ENCODE measurements at places on chromosomes 6 and 20.
A peak's percentile ranks its signal among the peaks of the same experiment; 100 is the strongest.

- no peak for DNase-seq
These were observed 55.5 kb downstream of the PDE7B start for GRCh38 chr6:135906972-135907465.

DNA sequence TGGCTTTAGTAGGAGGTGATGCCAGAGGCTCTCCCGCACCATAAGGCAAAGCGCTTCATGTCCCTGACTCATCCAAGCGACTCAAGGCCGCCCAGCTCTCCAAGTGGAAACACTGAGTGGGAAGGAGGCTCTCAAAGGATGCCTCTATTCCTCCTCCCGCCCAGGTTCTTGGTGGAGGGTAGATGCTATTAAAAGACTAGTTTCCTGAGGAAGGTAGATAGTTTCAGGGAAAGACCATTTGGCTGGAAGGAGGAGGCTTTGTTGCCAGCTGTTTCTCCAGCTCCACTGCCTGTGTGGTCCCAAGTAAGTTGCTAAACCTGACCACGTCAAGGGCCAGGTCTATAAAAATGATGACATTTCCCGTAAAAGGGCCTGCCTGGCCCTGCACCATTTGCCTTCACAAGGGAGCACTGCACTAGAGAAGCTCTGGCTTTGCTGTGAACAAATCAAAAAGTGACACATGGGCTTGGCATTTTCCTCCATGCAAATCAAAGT, 48.2 kb downstream of the GMDS start:
- DNase-seq, result no peak

- DNase-seq, result peak; percentile 91
These were observed at the start of gene RBM38 for GRCh38 chr20:57390604-57391438. Gene RBM38 (plus strand): TSS chr20:57391396. CDS start chr20:57391582, 186 bp downstream.

- DNase-seq, result no peak
These were observed 3.1 kb downstream of the FAM210B start for GRCh38 chr20:56361900-56362299.

GRCh38 chr6:151675746-151676459, 131.6 kb upstream of the ESR1 start:
- peak; percentile 59 for DNase-seq

DNA sequence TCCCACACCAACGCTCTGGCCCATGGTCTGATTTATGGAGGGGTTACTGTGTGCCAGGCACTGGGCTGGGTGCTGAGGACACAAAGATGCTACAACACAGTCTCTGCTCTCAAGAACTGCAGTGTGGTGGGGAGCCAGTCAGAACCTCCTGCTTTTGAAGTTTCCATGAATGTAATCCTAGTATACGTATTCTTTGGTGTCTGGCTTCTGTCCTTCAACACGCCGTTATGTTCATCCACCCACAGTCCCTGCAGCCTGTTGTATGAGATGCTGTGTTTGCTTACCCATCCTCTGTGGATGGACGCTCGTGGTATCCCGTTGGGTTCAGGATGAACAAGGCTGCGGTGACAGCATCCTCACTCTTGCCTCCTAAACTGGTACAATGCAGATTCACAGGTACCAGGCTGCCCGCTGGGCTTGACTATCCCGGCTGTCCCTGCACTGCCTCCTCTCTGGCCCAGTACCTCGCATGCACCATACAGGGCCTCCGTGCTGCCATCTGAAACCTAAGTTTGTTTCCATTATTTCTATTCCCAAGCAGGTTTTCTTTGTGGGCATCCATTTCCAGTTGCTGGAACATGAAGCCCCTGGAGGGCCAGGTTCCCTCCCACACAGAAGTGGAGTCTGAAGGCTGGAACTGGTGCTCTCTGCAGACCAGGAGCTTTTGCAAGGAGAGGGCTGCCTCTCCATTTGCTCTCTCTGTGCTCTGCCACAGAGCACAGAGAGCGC, 364.5 kb downstream of the ZFAND3 start:
- DNase-seq, result no peak

DNA sequence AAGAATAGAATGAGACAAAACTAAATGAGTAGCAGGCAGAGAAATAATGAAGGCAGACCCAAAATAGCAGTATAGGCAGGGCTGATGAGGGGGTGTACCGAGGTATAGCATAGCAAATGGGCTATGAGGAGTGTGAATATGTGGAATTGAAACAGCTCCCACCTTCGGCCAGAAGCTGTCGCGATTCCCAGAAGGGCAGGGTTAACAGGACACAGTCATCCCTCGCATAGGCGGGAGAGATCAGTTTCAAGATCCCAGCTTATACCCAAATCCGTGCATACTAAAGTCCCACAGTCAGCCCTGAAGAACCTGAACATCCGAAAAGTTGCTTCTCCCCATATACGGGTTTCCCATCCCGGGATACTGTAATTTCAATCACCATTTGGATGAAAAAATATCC, 82.7 kb downstream of the PTPRK start:
- no peak for DNase-seq

DNA sequence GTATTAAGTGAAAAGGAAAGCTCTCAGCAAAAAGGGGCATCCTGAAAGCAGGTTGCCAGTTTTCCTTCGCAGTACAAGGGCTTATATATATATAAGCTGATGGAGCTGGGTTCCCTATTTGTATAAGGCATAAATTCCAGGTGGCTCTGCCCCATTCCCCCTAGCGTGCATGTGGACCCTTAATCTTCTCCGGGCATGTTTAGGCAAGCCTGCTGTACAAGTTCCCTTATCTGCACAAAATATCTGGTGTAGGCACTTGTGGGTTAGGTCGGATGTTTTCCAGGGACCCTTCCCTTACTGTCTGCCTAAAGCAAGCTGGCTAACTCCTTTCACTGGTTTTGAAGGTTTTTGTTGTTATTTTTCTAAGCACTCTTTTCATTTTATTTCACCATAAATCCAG, 140.7 kb downstream of the FUT9 start:
- DNase-seq, result no peak

- DNase-seq, result no peak
These were observed 23.5 kb upstream of the RNF24 start for GRCh38 chr20:4038676-4039370.

DNA sequence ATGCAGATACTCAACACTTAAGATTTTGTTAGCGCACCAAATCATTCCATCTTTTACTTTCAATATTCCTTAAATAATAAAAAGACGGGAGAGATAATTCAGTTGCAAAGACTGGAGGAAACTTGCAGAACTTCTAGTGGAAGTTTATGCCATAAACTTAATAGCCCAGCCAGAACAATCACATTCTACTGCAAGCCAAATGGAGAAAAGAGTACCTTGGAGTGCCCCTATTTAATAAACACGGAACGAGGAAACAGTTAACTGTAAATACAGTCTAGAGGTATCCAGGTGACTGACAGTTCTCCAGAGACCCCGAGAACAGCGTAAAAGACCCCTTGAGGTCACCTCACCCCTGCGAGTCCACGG, 635 bp downstream of the SLC35B3 start:
- DNase-seq, result no peak

DNA sequence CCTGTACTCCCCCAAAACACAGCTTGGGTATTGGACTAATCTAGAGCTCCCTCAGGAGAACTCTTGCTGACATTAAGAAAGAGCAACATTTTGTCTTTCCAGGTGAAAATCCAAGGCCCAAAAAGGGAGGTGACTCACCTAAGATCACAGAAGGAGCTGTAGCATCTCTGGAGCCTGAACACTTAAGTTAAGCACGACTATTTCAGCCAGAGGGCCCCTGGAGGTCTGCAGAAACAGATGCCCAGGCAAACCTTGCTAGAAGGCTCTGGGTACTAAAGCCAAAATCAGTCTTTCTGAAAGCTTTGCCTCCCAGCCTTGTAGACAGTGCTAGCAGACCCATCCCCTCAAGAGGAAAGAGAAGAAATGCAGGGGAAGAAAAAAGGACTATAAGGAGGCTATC, 8.8 kb downstream of the EDN1 start:
- no peak for DNase-seq

GRCh38 chr6:150813319-150813992, 52.0 kb upstream of the MTHFD1L start:
- DNase-seq, result no peak

DNA sequence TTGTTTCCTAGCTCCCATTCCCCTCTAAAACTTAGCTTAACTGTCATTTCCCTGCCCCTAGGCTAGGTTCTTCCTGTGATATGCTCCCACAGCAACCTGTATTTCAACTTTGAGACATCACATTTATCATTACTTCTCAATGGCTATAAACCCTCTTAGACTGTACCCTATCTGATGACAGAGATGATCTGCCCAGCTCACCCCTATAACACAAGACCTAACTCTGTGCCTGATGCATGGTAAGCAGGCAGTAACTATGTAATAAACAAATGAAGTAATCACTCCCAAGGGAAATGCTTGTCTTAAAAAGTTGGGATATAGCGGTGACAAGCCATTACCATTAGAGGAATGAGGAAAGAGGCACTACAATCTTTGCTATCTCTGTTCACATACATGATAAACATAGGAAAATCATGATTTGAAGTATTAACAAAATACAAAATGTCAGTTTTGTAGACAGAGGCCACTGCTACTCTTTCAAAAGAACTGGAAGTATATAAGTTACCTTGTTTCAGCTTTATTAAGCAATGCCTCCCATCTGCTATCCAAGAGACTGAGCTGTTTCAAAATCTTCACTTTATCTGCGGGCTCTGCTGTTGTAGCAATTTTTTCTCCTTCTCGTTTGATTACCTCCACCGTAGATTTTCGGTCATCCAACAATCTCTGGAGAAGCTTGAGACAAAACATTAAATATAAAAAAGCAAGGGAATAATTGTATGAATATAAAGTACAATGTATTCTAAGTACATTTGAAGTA, 110.7 kb downstream of the DST start:
- DNase-seq, result no peak

Measured in ecto neural progenitor cell (in vitro differentiated cells).